ENCODE measurements at places on chromosomes 2 and 18. TPM values are rescaled to one million over a fixed set of nuclear protein-coding genes. Genes with fewer than 3 reads are reported as not detected.

RGPD4 gene
- total RNA-seq, result not detected

CROCC2 gene
- total RNA-seq, result not detected

LCT gene
- total RNA-seq, result not detected

MAL gene
- total RNA-seq, result 0.41 TPM

TTL gene
- 51.6 TPM for total RNA-seq

All from astrocyte (in vitro differentiated cells and primary cell).